ENCODE measurements at places on chromosomes 11 and 22.
A peak's percentile ranks its signal among the peaks of the same experiment; 100 is the strongest.

DNA sequence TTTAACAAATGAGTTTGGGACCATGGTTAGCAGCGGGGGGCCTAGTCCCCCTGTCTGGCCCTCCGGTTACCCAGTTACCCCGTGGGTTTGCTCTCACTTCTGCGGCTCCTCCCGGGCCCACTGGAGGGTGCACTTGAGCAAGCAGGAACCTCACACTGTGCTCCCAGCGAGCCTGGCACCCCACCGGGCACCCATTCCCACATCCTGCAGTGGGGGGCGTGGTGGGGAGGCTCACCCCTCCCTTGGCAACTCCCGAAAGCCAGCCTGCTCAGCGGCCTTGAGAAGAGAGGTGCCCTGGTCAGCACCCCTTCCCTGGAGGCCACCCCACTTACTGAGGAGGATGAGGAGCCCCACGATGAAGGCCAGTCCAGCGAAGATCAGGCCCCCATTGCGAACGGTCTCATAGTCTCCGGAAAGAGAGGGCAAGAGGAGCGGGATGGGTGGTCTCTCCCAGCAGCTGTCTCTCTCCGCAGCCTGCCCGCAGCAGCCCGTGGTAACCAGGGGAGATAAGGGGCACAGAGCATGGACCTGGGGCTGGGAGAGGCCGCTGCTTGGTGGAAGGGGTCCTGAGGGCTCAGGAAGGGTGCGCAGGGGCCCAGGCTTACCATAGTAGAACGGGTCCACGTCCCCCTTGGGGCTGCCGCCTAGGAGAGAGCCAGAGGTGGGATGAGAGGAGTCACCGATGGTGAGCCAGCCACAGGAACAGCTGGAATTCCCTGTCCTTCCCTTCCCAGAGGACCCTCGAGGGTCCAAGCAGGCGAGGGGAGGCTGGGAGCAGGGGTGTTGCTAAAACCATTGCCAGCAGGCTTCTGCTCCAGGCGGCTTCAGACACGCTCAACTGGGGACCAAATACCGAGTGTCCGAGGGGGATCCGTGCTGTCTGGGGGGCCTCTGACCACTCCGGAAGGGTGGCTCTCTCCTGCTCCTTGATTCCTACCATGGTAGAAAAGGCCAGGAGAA lies 2.2 kb downstream of the FXYD2 start:
- DNase-seq, result peak; percentile 48
- no peaks in the 10 kb centered on the region for H3K27me3 ChIP-seq
- H3K4me3 ChIP-seq, result no peak overlapping the region
- peaks cover 39% of the 10 kb centered on the region for H3K4me1 ChIP-seq

DNA sequence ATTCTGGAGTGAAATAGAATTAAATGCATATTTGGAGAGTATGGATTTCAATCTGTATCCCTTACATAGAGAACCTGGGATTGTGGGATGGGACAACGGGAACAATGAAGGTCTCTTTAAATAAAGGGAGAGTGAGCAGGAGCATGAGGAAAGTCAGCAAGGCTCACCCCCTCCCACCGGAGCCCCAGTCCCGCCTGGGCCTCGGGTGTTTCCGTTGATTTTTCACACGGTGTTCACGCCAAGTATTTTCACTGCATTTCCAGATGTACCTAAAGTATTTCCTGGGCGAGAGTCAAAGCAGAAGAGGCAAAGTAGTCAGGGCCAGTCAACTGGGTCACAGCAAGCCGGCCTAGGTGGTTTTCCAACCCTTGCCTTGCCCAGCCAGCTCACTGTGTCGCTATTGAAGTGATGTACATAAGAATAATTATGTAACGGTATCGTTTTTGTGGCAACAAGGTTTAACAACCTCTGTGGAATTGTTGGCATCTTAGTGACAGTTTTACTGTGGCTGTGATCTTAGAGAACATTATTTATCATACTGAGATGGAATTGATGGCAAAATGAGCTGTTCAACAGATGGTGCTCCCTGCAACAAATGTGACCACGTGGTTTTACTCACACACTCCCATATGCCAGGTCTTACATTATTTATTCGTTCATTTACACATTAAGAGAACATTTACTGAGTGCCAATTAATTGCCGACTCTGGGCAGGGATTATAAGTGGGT lies 177.3 kb downstream of the ADAMTS15 start:
- no peaks in the 10 kb centered on the region for H3K36me3 ChIP-seq
- H3K27me3 ChIP-seq, result peaks cover 31% of the 10 kb centered on the region
- no peak for DNase-seq

- H3K4me1 ChIP-seq, result peaks cover 5% of the 10 kb centered on the region
- H3K27ac ChIP-seq, result peak overlapping the region; percentile 52
- no peak overlapping the region for H3K4me3 ChIP-seq
- no peak for DNase-seq
These were observed 37.9 kb downstream of the SWAP70 start for GRCh38 chr11:9701799-9702198.

- H3K27me3 ChIP-seq, result peaks cover 25% of the 10 kb centered on the region
- peaks cover 22% of the 10 kb centered on the region for H3K4me1 ChIP-seq
- no peak overlapping the region for H3K27ac ChIP-seq
- peak overlapping the region; percentile 81 for H3K4me3 ChIP-seq
These were observed 91.5 kb downstream of the CACNA1I start for GRCh38 chr22:39661842-39662685.

DNA sequence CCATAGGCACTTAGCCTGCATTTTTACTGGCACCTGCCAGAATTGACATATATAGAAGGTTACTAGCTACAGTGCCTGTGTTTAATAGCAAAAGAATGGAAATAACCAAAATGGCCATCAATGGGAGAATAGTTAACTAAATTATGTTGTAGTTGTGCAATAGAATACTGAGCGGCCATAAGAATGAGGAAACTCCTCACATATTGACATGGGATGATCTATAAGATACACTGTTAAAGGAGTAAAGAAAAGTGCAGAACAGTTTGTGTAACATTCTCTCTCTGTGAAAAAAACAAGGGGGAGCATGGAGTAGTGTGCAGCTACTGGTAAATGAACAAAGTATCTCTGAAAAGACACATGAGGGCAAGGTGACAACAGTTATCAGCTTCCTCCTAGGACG lies 21.5 kb downstream of the ARAP1 start:
- no peaks in the 10 kb centered on the region for H3K27me3 ChIP-seq
- H3K4me3 ChIP-seq, result no peak overlapping the region
- H3K36me3 ChIP-seq, result peaks cover 12% of the 10 kb centered on the region
- peak overlapping the region; percentile 13 for H3K27ac ChIP-seq

Measured in effector memory CD8-positive, alpha-beta T cell (primary cell).